ENCODE measurements at places on chromosomes 5 and 9.
A peak's percentile ranks its signal among the peaks of the same experiment; 100 is the strongest.

DNA sequence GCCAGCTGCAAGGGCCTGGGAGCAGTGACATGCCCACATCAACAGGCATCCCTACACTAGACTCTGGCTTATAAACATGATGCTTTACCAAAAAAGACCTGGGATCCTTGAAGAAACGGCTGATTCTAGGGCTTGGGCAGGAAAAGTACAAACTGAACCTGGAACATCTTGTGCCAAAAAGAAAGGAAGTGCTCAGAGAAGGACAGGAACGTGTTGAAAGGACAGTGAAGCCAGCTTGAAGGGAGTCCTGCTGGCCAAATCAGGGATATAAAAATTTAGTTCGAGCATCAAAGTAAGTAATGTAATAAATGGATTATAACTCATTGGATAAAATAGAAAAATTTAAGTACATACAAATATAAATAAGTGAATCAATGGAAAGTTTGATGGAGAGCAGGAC, 58.1 kb downstream of the ALDH7A1 start:
- DNase-seq = no peak

GRCh38 chr5:136686192-136686872, 321.0 kb upstream of the TRPC7 start:
- peak; percentile 37 for DNase-seq

GRCh38 chr5:25458628-25459027, 813.9 kb upstream of the CDH10 start:
- DNase-seq = peak; percentile 0

GRCh38 chr9:137007108-137007815, 10.9 kb upstream of the CLIC3 start:
- DNase-seq = peak; percentile 33

GRCh38 chr5:127351418-127351817, 60.8 kb downstream of the MEGF10 start:
- peak; percentile 40 for DNase-seq

DNA sequence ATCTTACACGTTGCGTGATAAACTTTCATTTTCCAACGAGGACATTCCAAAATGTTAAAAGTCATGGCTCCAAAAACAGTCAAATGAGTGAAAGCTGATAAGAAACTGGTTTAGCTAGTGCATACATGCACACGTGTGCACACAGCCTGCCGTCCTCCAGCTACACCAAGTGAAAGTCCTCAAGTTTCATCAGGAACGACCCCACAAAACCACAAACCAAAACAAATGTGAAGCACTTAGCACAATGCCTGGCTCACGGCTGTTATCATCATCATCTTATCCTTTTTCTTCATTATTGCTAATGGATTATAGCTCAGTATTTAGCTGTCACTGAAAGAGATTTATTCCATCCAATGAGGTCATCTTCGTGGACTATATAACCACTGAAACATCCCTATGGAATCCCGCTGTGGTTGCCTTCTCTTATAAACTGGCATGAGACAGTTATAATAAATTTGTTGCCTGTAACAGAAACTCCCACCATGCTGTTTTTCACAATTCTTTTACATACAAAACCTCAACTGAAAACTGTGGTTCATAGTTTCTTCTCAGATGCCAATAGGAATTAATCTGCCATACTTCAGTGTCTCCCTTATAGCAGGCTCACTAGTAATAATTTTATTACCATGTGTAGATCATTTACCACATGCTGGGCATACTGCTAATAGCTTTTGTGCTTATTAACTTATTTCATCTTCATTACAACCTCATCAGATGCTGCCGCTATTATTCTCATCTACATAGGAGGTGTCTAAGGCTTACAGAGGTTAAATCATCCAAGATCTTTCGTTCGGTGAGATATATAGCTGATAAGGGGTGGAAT, 56.1 kb downstream of the SAXO1 start:
- DNase-seq = peak; percentile 81

DNA sequence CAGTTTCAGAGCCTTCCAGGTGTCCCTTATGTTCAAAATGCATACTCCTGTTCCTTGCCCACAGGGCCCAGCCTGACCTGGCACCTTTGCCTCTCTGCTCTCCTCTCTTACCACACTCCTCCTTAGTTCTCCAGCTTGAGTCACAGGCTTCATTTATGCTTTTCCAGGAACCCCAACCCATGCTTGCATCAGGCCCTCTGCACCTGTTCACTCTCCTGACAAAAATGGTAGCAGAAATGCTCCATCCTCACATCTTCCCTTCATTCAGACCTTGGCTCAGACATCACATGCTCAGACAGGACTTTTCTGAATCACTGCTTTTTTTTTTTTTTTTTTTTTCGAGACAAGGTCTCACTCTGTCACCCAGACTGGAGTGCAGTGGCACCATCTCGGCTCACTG, 15.1 kb upstream of the RNF145 start:
- no peak for DNase-seq

- DNase-seq = peak; percentile 82
Measured at GRCh38 chr5:110054240-110054639, 364.5 kb downstream of the MAN2A1 start.

- DNase-seq = no peak
Measured at GRCh38 chr9:29285818-29286217, 1712.5 kb upstream of the C9orf72 start.

DNA sequence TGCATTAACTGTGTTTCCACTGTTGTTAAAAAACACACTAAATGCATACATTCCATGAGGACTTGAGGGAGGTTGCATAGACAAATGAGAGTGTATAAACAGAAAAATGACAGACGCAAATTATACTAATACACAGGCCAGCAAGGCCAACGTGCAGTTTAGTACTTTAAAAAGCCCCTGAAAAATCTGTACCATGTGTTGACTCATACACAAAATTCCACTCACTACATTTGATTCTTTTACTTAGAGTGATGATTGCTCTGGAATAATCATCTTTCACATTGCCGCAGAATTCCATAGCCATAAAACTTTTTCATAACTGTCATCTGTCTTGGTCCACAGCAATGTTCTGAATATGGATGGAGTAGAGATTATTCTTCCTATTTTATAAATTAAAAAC, 215.7 kb downstream of the FAM114A2 start:
- no peak for DNase-seq

- no peak for DNase-seq
Measured at GRCh38 chr5:24073107-24073506, 565.7 kb downstream of the PRDM9 start.

- no peak for DNase-seq
Measured at GRCh38 chr9:136690104-136690805, 3.0 kb upstream of the AGPAT2 start.

- no peak for DNase-seq
Measured at GRCh38 chr5:110346893-110347358, 379.5 kb downstream of the TMEM232 start.

DNA sequence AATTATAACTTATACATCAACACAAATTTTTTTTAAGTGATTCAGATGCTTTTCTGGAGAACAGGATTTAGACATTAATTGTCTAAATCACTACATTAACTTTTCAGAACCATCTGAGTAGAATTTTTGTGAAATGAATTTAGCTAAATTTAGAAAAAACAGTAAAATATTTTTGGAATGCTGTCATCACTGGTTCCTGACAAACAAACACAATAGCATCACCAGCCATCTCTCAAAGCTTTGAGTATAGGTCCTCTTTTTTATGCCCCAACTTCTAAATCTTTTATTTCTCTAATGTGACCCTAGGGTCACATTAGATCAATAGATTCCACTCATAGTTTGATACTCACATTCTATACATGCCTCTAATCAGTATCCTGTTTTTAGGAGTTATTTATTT, 104.6 kb downstream of the PRR16 start:
- peak; percentile 23 for DNase-seq

DNA sequence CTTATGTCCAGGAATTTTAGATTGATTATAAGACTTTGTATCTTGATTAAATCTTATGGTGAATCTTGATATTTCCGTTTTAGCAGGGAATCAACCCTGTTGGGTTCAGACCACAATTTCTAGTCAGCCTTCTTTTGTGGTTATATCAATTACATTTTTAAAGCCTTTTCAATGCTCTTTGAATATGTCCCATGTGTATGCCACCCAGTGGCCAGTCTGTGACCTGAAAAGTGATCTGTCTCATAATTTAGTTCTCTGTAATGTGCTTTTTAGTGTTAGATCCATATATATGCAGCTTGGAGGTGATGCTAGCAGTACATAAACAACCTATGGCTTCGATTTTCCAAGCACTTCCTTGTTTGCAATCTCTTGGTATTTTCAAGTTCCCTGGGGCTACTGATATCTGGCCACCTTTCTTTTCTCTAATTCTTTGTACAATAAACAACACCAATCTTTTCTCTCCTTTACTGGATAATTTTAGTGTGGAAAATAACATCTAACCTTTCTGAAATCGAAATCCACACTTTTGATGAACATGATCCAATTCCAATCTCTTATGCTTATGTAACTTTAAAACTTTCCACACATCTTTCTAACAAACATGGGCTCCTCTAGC, 28.8 kb downstream of the PDE8B start:
- DNase-seq = peak; percentile 6

DNA sequence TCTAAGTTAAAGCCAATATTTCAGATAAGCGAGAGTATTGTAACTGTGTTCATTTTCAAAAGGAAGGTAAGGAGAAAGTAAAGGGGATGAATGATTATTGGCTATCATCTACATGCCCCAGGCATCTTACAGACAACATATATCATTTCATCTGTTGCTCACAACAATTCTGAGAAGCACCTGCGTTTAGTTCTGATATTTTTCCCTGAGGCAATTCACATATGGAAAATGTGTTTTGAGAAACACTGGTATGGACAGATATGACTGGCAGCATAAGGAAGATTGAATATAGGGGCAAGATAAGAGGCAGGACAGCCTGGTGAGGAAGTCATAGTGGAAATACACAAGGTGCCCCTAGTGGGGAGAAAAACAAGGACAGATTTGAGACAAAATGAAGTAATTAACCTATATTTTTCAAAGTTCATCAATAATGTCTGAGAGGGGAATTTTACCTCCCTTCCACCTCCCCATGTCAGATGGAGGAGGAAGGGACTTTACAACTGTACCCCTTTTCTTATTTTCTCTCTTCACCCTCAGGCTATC, 87.7 kb upstream of the TRIM32 start:
- no peak for DNase-seq

DNA sequence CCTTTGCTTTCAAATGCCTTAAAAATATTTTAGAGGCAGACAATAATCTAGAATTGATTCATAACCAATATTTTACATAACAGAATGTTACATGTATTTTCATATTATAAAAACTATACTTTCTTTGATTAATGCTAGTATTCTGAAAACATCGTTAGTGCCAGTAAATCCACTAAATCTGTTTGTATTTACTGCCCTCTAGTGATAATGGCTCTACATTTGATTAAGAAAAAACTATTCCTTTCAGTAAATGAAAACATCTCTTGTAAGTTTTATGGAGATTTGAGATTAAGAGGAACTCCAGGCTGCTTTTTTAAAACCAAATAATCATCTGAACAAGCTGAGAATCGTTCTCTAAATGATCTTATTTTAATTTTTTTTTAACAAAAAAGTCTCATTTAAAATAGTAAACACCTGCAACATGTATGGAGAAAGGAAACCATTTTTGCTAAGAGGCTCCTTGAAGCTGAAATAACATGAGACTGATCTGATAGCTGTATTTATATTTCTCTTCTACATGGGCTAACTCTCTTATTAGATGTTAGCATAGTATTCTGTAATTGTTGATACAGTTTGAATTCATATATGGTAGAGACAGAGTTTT, 424.7 kb downstream of the RAB3C start:
- DNase-seq = no peak

GRCh38 chr5:132681983-132682382, 8.2 kb downstream of the IL4 start:
- no peak for DNase-seq

DNA sequence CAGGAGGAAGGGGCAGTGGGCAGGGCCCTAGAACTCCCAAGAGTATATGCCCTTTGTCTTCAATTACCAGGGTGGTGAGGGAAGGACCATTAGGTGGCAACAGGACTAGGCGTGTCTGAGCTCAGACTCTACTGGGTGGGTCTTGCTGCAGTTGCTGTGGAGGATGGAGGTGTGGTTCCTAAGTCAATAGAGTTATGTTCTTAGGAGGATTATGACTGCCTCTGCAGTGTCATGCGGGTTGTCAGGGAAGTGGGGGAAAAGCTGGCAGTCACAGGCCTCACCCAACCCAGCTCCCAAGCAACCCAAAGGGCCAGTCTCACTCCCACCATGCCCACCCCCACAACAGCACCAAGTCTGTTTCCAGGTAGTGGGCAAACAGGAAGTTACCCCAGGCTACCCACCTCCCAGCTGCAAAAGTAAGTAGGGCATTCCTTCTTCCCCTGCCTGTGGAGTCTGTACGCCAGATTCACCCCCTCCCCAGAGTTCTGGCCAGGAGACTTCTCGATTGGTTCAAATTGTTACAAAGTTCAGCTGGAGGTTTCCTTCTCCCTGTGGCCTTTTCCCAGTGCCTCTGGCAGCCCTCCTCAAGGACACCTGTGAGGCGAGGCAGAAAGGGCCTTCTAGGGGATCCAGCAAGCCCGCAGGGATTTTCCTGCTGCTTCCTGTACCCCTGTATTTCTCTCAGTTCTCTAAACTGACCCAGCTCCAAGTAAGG, 145.3 kb downstream of the HINT1 start:
- no peak for DNase-seq

- DNase-seq = no peak
Measured at GRCh38 chr9:118991366-118992285, 377.6 kb downstream of the BRINP1 start.

Data from iris pigment epithelial cell (primary cell).